ENCODE measurements at places on chromosomes 6 and 20. TPM values are rescaled to one million over a fixed set of nuclear protein-coding genes. Genes with fewer than 3 reads are reported as not detected.
A peak's percentile ranks its signal among the peaks of the same experiment; 100 is the strongest.

DNA sequence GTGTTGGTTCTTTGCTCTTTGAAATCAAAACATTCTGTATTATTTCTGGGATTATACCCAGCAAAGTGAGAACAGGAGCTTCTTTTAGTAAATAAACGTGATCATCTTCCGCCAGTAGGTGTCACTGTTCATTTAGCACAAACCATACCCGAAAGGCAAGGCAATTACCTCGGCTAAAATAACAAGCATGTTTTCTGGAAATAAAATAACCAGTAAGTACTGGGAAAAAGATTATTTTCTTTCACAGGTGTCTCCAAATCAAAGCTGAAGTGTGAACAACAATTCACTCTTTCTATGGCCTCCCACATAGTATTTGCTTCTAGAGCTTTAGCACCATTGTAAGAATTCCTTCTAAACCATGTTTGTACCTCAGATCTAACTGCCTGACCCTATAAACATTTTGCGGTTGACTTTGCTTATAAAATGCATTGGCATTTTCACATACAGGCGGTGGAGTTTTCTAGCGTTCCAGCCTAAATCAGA is 144.6 kb upstream of the AGPAT4 start:
- peak; percentile 38 for DNase-seq

DNA sequence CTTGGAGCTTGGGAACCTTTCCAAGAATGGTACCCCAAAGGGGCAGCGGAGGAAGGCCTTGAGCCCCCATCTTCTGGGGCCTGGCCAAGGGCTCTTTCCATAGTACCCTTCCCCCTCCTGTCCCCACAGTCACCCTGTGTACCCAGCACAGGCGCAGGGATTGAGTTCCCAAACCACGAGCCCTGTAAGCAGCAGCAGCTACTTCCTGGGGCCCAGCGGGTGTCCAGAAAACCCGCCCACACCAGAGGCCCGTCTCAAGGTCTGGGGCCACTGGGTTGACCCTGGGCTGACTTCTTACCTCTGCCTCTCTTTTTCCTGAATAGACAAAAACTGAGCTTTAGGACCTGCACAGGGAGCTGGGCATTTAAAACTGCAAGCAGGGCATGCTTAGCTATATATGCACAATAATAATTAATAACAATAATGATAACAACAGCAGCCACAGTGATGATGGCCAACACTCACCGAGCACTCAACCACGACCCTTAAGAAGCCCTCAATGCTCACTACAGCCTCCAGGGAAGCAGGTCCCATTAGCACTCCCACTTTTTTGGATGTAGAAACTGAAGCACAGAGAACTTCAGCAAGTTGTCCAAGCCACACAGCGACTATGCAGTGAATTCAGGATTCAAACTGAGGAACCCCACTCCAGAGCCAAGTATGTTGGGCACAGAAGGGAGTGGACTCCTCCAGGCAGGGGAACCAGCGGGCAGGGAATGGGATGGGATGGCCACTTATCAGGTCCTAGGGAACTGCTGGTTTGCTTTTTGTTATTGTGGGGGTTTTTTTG is 14.5 kb downstream of the NOL4L start:
- DNase-seq, result no peak

- no peak for DNase-seq
These were observed 576.4 kb downstream of the LMBRD1 start for GRCh38 chr6:69220375-69220774.

DNA sequence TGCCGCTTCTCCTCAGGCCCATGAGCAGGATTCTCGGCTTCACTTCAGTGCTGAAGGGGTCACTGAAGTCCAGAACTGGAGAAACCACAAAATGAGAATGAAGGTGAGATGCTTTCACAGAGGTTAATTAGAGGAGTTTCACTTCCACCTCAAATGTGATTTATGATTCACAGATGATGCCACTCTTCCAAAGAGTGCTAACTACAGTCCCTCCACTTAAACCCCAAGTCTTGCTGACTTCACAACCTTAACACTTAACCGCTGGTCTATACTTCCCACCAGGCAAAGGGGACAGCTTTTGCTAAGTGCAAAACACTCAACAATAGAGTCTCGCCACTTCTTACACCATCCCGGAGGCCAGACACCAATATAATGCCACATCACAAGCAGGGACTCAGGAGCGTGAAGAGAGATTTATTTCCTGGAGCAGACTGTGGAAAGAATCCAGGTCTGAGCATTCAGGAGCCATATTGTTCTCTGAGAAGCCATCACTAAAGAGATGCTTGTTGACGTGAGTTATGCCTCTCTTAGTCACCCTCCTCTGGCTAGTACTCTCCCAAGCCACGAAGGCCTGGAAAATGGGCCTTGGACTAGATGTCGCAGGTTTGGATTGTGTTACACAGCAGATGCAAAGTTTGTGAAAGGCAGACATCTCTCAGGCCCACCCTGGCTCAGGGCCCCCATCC is 24.4 kb downstream of the RRAGD start:
- DNase-seq, result no peak

Gene FAM50B
- 11.6 TPM for total RNA-seq

DNA sequence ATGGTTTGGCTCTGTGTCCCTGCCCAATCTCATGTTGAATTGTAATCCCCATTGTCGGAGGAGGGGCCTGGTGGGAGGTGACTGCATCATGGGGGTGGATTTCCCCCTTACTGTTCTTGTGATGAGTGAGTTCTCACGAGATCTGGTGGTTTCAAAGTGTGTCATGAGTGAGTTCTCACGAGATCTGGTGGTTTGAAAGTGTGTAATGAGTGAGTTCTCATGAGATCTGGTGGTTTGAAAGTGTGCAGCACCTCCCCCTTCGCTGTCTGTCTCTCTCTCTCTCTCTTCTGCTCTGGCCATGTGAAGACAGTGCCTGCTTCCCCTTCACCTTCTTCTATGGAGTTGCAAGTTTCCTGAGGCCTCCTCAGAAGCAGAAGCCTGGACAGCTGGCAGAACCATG is 87.6 kb downstream of the MYLK4 start:
- DNase-seq, result no peak

DNA sequence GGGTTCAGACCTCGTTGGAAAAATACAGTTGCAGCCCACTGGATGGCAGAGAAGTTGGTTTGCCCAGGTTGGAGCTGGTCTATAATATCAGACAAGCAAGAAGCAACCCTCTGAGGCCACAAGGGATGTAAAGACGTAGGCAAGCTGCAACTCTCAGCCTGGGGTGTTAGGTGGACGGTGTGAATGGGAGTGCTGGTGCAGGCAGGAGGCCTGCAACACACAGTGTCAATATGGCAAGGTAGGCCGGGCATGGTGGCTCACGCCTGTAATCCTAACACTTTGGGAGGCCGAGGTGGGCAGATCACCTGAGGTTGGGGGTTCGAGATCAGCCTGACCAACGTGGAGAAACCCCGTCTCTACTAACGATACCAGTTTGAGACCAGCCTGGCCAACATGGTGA is 10.5 kb downstream of the VPS16 start:
- DNase-seq, result no peak

DNA sequence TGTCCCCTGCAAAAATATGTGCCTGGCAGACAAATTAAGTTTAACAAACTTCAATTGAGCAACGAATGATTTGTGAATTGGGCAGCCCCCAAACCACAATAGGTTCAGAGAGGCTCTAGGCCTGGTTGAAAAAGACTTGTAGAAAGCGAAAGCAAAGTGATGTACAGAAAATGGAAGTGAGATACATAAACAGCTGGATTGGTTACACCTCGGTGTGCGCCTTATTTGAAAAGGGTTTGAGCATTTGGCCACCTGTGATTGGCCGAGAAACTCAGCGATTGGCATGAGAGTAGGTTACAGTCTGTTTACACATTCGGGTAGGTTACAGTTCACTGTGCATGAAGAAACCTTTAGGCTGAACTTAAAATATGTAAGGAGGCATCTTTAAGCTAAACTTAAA is 136.9 kb downstream of the CD83 start:
- DNase-seq, result no peak

DNA sequence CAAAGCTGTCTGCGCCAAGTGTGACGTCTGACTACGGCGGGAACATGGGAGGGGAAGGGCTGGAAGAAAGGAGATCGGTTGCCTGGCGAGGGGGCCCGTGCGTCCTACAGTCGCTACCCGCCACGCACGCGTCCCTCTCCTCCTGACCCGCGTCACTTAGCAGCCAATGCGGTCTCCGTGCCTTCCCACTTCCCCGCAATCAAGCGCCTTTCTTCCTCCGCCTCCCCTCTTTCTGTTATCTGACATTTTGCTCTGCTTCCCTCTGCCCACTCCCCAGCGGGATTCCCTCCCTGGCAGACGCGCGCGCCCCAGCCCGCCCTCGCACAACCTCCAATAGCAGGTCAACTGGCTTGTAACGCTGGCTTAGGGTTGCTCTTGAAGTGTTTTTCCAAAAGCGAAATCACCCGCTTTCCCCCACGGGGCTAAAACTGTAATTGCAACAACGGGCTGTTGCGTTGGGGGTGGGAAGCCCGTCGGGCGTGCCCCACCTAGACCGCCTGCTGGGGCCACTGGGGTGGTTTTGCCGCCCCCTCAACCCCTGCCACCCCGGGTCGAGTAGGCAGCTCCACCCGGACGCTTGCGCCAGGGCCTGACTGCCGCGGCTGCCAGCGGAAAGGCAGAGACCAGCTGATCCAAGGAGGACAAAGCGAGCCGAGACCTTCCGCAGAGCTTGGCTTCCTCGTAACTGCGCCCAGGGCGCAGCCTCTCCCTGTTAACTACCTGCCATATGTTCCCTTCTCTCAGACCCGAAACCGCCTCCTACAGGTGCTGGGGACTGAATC is 6.2 kb upstream of the SOX4 start:
- DNase-seq, result peak; percentile 41

DNA sequence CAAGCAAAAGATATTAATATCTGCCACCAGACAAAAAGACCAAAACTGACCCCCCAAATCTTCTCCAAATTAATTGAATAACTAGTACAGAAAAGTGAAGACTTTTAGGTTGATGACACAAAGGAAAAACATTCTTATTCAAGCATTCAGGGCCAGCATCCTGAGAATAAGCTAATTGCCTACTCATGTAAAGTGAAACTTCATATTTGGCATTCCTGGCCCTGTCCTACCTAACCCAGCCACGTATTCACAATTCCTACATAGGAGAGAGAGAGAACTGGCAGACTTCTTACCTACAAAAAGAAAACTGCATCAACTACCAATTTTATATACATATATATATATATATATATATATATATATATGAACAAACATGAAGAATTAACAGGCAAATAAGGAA is 4.9 kb upstream of the ASCC3 start:
- DNase-seq, result no peak

Gene ZSCAN9
- 38.9 TPM for total RNA-seq

- no peak for DNase-seq
These were observed 827.5 kb upstream of the CITED2 start for GRCh38 chr6:140201787-140202458.

Gene SOBP
- 21.2 TPM for total RNA-seq

Gene PEX6
- total RNA-seq, result 24.0 TPM

Gene DPPA5
- not detected for total RNA-seq

Gene MAK
- not detected for total RNA-seq

DNA sequence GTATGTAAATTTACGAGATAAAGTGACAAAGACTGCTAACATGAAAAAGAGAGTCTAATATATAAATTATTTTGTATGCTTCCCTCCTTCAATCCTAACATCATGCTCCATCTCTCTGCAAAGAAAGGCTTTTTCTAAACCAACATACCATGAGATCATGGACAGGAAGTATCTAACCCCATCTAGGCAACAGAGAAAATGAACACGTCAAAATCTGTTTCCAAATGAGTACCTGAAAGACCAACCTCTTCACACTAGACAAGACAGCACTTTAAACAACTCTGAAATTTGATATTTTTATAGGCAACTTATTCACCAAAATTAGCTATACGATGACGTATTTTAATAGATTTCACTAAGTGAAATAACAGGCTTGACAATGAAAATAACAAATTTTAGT is 54.6 kb downstream of the MAN1A1 start:
- no peak for DNase-seq

GRCh38 chr20:50708845-50709635 is 17.7 kb upstream of the RIPOR3 start:
- no peak for DNase-seq

DNA sequence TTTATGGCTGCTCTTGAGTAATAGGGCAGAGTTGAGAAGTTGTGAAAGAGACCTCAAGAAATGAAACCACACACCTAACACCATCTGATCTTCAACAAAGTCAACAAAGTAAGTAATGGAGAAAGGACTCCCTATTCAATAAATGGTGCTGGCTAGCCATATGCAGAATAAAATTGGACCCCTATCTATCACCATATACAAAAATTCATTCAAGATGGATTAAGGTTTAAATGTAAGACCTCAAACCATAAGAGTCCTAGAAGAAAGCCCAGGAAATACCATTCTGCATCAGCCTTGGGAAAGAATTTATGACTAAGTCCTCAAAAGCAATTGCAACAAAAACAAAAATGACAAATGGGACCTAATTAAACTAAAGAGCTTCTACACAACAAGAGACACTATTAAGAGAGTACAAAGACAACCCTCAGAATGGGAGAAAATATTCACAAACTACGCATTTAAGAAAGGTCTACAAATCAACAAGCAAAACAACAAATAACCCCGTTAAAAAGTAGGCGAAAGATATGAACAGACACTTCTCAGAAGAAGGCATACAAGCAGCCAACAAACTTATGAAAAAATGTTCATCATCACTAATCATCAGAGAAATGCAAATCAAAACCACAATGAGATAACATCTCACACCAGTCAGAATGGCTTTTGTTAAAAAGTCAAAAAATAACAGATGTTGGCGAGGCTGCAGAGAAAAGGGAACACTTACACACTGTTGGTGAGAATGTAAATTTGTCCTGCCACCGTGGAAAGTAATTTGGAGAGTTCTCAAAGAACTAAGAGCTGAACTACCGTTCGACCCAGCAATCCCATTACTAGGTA is 4.0 kb downstream of the MAP3K5 start:
- DNase-seq, result no peak

Gene MYBL2
- 5.2 TPM for total RNA-seq

GRCh38 chr20:57630061-57630460 is 9.8 kb upstream of the ZBP1 start:
- DNase-seq, result no peak

- DNase-seq, result no peak
These were observed 15.7 kb downstream of the TMEM242 start for GRCh38 chr6:157307661-157308060.

DNA sequence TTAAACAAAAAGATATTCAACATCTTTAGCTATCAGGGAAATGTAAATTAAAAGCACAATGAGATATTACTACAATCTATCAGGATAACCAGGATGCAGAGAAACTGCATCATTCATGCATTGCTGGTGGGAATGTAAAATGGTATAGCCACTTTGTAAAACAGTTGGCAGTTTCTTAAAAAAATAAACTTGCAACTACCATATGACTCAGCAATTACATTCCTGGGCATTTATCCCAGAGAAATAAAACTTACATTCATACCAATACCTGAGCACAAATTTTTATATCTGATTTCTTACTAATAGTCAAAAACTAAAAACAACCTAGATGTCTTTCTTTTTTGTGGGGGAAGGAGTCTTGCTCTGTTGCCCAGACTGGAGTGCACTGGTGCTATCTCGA is 190.3 kb upstream of the TAB2 start:
- DNase-seq, result no peak

Gene HCRTR2
- not detected for total RNA-seq

GRCh38 chr6:29925727-29926412 is 16.5 kb upstream of the HLA-A start:
- no peak for DNase-seq

All from uterus (tissue), 4 donors.